Suppressor macrophage (primary cell): ENCODE measurements at places on chromosomes 5 and 9.

DNA sequence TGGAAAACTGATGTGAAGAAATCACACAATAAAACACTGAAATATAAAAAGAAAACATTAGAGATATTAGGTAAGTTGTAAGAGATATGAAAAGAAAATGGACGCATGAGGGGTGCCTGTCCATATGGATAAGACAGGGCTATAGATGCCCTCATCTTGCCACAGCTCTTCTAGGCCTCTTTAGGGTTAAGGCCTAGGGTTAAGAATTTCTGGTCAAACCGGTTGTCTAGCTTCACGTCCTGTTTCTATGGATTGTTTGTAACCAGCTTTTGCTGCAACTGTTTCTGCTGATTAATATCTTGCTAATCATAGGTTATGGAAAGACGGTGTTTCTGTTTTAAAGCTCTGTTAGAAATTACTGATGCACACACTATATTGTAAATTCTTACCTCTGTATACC lies 389.9 kb upstream of the CTNND2 start:
- DNase-seq, result no peak

DNA sequence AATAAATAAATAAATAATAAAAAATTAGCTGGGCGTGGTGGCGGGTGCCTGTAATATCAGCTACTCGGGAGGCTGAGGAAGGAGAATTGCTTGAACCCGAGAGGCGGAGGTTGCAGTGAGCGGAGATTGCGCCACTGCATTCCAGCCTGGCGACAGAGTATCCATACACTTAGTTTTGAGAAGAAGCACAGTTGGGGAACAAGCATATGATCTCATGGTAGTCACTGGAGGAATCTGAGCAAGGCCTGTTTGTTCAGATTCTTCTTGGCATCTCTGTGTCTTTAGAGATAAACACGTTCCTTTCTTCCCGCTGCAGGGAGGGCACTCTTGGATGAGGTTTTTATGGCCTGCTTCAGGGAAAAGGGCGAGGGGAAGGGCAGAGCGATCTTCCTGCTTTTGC lies 15.6 kb upstream of the DENND1A start:
- DNase-seq, result no peak

DNA sequence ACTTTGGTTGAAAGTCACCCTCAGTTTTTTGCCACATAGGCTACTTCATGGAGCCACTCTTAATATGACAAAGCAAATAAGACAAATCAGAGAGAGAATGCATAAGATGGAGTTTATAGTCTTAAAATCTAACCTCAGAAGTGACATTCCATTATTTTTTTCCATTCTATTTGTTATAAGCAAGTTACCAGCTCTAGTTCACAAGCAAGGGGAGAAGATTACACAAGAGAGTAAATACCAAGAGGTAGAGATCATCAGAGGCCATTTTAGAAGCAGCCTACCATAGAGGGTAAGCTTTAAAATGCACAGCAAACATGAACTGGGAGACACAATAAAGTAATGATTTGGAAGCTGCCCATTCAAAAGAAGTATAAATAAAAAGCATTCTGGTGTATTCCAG lies 651.3 kb upstream of the MEF2C start:
- no peak for DNase-seq

GRCh38 chr9:13427587-13427986 lies 148.1 kb upstream of the MPDZ start:
- peak; percentile 51 for DNase-seq

GRCh38 chr5:109654455-109654854 lies 35.3 kb upstream of the MAN2A1 start:
- peak; percentile 72 for DNase-seq

- DNase-seq, result no peak
Observed at GRCh38 chr5:180365829-180366228, 12.7 kb upstream of the GFPT2 start.

GRCh38 chr5:109468288-109468676 lies 58.5 kb upstream of the PJA2 start:
- no peak for DNase-seq

DNA sequence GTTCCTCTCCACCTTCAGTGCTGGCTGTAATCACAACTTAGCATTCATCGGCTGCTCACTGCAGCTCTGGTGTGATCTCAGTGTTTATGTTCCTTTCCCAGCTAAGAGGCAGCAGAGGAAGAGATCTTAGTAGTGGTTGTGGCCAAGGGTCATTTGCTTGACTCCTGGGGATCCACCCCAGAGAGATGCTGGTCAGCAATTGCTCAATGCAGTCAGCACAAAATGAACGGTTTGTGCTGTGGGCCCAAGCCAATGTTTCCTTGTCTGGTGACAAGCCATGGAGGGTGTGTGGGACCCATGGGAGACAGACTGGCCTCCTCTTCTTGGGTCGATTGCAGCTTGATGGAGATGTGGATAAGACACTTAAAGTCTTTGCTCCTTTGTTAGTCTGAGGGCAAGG lies 16.1 kb upstream of the FRMD3 start:
- no peak for DNase-seq

- DNase-seq, result peak; percentile 69
Observed at GRCh38 chr9:32728181-32728580, 55.2 kb upstream of the TMEM215 start.

- no peak for DNase-seq
Observed at GRCh38 chr9:87696641-87697040, 29.3 kb upstream of the CTSL start.

GRCh38 chr5:9790276-9790675 lies 160.1 kb upstream of the TAS2R1 start:
- no peak for DNase-seq

- peak; percentile 24 for DNase-seq
Observed at GRCh38 chr5:159800131-159800840, 116.0 kb upstream of the ADRA1B start.

GRCh38 chr9:120587328-120587727 lies 7.4 kb upstream of the CDK5RAP2 start:
- DNase-seq, result peak; percentile 8

DNA sequence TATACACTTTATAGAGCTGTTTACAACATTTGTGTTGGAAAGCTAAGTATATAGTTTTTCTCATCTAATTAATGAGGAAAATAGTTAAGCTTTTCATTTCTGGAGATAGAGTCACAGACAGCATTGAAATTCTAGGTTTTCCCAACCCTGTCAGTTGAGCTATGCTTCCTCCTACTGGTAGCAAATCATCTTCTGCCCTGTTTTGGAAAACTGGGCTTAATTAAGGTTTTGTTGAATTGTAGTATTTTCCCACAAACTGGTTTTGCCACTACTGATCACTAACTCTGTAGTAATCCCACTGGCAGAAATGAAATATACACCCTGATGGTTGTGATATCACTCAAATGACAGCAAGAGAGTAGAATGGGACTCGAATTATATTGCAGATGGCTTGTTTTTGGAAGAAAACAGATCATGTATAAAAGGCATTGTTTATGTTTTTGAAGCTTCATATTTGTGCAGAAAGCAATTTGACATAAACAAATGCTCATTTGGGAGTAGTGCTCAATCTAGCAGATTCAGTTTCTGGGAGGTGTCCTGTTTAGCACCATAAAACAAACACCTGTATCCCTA lies 46.6 kb downstream of the CD180 start:
- DNase-seq, result no peak

GRCh38 chr5:53917095-53917494 lies 356.7 kb downstream of the NDUFS4 start:
- DNase-seq, result no peak

DNA sequence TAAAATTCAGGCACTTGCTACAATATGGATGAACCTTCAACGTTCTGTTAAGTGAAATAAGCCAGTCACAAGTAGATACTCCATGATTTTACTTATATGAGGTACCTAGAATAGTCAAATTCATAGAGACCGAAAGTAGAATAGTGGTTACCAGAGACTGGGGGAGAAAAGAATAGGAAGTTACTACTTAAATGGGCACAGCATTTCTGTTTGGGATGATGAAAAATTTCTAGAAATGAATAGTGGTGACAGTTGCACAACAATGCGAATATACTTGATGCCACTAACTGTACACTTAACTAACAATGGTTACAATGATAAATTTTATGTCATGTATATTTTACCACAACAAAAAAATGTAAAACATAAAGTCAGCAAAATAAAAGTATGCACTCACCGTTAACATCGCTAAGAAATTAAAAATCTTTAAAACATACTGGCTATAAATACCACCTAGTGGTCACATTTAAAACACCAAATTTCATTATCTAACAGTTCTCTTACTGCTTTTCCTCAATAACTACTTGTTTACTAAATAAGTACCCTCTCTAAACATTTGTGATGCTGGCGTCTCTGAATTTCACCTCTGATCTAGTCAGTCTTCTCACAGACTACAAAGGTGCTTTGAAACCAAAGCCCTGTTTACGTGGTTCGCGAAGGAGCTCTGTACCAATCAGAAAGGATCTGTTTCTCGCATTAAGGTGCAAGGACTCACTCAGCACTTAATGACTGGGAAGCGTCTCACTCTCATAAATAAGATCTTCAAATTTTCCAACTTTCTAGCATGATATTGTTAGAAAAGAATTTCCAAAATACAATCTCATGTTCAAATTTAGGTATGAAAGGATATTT lies 22.7 kb downstream of the KIF3A start:
- peak; percentile 16 for DNase-seq

DNA sequence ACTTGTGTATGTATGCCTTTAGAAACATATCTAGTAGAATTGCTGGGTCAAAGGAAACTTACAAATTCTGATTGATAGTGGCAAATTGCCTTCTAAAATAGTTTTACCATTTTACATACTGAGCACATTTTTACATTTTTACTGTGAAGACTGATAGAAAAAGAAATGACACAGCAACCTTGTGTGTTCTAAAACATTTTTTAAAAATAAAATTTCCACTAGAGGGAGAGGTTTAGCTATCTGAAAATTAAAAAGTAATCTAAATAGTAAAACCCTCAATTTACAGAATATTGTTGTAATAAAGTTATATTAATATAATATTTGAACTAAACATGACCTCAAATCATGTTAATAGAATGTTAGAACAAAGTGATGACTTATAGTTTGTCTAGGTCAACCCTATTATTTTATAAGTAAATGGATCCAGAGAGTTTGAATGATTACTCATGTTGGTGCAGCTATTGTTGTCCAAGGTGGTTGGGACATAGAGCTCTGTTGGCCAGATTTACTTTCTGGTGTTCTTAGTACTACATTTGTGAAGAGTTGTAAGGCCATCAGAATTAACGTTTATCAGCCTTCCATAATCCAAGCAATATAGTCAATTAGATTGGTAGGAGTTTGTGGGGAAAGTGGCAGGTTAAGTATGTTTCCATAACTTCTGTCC lies 17.2 kb downstream of the CENPP start:
- DNase-seq, result no peak

DNA sequence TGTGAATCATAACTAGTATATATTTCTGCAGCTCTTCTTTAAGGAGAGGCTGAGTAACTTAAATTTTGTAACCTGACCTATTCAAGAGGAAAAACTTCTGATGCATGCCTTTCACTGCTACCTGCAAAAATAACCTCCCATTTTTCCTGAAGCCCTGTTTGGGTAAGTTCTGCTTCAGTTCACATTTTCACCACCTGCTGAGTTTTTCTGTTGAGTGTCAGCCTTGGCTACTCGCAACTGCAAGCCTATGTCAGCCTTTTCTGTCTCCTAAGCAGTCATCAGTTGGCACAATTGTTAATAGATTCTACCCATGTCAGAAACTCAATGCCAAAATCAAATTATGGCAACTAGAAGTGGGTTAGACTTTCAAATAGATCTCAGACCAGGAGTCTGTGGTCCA lies 8.2 kb upstream of the TNFAIP8 start:
- DNase-seq, result no peak

DNA sequence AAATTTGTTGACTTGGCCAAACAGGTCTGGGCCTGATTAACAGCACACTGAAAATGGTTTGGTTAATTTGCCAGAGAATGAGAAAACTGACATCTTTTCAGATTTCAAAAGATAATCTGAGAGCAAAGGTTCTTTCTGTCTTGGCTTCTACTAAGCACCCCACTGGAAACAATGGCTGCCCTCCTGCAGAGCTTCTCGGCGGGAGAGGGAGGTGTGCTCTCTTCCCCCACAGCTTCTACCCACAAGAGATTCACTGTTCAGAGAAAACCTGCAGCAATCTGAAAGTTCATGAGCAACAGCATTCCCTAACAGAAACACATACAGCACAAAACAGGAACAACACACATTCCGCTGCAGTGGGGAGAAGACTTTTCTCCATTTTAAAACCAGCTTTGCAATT lies 3.0 kb downstream of the DNAH5 start:
- no peak for DNase-seq

DNA sequence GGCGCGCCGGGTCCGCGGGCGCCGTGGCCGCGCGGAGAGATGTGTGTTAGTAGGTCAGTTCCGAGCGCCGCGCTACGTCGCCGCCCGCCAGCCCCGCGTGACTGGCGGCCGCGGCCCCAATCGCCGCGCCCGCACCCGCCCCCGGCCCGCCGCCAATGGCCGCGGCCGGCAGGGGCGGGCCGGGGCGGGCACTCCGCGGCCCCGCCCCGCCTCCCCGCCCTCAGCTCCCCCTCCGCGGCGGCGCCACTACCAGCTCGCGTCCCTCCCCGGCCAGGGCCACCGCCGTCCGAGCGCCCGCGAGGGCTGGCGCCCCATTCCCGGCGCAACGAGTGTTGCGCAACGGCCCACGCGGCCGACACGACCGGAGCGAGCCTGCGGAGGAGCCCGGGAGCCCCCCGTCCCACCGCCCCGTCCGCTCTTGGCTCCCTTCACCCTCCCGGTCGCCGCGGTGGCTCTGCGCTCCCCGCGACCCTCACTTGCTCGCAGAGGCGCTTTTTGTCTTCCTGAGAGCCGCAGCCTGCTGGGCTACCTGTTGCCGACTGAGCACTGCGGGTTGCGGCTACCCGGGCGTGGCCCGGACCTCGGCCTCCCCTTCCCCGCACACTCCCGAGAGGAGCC lies at the start of gene NFIL3:
Gene NFIL3, minus strand, starts transcription at position 48 of the 618 bp plus-strand sequence. CDS start 13,098 bp downstream, outside the sequence.
- peak; percentile 97 for DNase-seq

- no peak for DNase-seq
Observed at GRCh38 chr9:124188331-124189110, 69.2 kb upstream of the NEK6 start.

DNA sequence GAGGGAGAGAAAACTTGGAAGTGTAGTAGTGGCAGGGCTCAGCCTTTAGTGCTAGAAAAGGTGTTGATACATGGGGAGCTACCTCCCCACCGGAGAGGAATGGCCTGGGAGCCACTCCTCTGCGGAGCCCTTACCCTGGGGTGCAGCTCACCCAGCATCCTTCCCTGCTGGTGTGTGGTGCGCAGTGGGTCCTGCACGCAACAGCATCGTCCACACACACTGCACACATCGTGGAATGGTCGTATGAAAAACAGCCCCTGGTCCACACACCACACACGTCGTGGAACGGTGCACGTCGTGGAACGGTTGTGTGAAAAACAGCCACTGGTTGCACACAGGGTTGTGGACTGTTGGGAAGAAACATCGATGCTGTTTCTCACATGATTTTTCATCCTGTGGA lies 16.1 kb upstream of the AHRR start:
- DNase-seq, result no peak
